ENCODE measurements at places on chromosomes 4 and X. TPM values are rescaled to one million over a fixed set of nuclear protein-coding genes. Genes with fewer than 3 reads are reported as not detected.

- no peak for DNase-seq
These were observed 4.6 kb downstream of the PALLD start for GRCh38 chr4:168501407-168501806.

DNA sequence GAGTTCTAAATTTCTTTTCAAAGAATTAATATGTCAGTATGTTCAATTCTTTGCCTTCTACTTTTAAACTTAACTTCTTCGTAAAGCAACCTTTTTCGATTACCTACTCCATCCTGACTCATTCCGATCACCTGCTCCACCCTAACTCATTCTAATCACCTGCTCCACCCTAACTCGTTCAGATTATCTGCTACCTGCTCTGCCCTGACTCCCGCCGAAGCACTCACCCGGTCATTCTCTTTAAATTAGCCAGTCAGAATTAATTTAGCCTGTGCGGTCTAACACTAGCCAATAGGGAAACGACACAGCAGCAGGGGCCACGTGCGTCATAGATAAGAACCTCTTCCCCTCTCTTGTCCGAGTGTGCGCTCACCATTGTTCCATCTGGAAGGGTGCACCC is 60.1 kb upstream of the SH3RF1 start:
- no peak for DNase-seq

The TMEM154 gene
- polyA plus RNA-seq: 0.36 TPM

DNA sequence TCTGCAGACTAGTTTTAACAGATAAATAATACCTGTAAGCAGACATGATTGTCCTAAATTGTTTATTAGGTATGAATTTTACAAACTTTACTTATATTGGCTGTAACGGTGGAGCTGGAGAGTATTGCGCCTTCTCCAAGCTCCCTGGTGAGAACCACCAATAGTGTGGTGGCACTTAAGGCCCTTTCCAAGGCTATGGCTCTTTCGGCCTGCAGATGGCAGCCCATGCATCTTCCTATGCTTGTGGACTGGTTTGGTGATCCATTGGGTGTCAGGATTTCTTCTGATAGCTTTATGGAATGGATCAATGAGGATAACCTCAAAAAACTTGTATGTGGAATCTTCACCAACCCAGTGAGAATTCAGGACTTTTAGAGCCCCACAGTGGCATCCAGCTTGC is 7.8 kb downstream of the LARP1B start:
- DNase-seq: no peak

- no peak for DNase-seq
These were observed 264.1 kb downstream of the CBLL2 start for GRCh38 chrX:22536746-22537304.

The GABRA4 gene
- polyA plus RNA-seq: 0.04 TPM

GRCh38 chrX:50075630-50076339 is 125.0 kb downstream of the AKAP4 start:
- no peak for DNase-seq

The GC gene
- polyA plus RNA-seq: 352 TPM

DNA sequence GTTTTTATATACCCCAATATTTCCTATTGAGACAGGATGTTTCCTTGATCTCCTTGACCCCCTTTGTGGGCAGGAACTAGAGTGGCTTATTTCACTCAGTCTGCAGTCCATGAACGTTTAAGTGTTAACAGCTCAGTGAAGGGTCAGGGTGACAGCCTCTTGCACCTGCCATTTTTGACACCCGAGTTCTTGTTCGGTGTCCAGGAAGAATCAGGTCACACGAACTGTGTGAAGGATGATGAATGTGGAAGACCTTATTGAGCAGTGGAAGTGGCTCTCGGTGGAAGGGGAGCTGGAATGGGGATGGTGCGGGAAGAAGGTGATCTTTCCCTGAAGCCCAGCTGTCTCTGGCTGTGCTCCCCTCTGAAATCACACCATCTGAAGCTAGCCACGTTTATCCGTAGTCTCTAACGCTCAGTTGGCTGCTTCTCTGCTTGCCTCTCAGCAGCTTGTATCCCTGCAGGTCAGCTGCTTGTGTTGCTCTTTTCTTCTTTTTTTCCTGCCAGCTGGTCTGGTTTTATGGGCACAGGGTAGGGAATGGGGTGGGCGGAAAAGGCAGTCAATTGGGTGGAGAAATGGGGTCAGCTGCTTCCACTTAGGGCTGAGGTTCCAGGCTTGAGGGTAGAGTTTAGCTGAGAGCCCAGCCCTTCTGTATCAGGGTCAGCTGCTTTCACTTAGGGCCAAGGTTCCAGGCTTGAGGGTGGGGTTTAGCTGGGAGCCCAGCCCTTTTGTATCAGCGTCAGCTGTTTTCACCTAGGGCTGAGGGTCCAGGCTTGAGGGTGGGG is 29.0 kb upstream of the CCNG2 start:
- no peak for DNase-seq

- no peak for DNase-seq
These were observed 6.7 kb downstream of the ETFDH start for GRCh38 chr4:158678767-158679166.

DNA sequence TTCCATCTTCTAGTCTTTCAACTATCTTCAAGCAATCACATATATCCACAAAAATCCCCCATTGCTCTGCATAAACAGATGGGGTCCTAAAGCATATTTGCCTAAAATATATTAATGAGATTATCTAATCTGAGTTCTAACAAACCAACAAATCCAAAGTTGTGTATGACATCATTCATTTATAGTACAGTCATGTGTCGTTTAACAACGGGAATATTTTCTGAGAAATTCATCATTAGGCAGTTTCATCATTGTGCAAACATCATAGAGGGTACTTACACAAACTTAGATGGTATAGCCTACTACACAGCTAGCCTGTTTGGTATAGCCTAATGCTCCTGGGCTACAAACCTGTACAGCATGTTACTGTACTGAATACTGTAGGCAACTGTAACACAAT is 38.0 kb upstream of the SRD5A3 start:
- no peak for DNase-seq

GRCh38 chr4:69239092-69239491 is 24.5 kb upstream of the UGT2B11 start:
- DNase-seq: no peak

DNA sequence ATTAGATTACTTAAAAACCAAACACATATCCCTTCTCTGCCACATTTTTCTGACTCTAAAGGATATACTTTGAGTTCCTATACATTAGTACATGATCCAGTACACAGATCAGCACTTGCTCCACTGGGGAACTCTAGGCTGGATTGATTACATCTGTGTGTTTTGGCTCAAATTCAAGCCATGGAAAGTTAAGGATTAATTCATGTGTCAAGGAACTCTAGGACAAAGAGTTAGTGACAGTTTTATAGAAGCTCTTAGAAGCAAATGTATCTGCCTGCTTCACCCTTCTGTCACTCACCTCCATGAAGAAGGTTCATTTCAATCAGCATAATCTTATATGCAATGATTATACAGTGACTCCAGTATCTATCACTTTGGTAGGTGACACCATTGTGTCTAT is 43.2 kb downstream of the SCFD2 start:
- no peak for DNase-seq

DNA sequence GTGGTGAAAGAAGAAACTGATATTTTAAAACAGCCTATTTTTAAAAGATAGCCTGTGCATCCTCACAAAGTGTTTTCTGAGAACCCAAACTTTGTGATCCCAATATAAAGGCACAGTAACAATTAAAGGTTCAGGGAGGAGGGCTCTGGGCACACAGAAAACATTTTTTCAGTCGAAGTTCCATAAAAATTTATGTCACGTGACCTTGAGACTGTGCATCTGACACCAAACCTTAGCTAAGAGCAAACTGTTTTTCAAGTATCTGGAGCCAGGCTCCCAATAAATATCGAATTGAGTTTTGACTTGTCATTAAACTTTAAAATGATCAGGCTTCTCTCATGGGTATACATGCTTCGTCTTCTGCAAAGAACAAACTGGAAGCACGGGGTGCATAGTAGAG is 177.9 kb downstream of the BEND2 start:
- no peak for DNase-seq

GRCh38 chr4:24428850-24429249 is 155.5 kb downstream of the DHX15 start:
- no peak for DNase-seq

DNA sequence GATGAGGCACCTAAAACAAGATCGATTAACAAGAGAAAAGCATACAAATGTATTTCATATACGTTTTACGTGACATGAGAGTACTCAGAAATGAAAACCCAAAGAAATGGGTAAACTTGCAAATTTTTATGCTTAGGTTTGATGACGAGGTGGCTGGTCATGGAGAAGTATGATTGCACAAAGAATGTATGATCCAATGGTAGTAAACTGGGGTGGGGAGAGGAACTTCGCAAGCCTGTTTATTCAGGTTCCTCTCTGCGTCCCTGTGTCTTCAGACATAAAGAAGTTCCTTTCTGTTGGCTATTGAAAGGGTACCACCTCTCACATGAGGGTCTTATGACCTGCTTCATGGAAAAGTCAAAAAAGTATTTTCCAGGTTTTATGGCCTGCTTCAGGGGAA is 309.2 kb downstream of the BCOR start:
- no peak for DNase-seq

GRCh38 chrX:103398421-103398864 is 22.1 kb downstream of the BEX3 start:
- DNase-seq: peak; percentile 24

DNA sequence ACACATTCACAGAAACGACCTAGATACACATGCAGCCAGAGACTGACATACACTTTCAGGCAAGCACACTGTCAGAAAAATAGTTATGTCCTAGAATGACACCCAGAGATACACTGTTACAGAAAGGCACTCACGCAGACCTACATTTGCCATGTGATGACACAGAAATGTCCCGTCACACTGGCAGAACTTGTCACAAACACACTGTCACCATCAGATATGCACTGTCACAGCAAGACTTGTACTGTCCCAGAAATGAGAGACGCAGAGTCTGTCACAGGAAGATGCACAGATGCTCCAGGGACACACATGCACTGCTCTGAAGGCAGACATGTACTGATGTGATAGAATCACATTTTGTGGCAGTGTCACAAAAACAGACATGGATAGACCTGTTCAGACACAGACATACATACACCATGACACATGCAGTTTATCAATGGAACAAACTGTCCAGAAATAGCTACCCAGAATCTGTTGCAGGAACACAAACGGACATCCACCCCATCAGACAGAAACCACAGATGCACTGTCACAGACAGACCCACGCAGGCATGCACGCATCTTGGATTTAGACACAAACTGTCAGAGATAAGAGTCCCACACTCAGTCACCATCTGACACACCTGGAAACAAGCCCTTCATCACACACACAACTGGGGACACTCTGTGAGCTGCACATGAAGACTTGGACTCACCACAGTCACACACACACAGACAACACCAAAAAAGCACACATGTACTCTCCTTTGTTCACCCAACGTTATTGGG is 1.3 kb upstream of the PIM2 start:
- no peak for DNase-seq

- no peak for DNase-seq
These were observed 215.7 kb downstream of the STK32B start for GRCh38 chr4:5266991-5267390.

The UGT2B17 gene
- polyA plus RNA-seq: 4.4 TPM

Data from hepatocyte (in vitro differentiated cells).